ENCODE measurements at places on chromosomes 1 and 21. TPM values are rescaled to one million over a fixed set of nuclear protein-coding genes. Genes with fewer than 3 reads are reported as not detected.

DNA sequence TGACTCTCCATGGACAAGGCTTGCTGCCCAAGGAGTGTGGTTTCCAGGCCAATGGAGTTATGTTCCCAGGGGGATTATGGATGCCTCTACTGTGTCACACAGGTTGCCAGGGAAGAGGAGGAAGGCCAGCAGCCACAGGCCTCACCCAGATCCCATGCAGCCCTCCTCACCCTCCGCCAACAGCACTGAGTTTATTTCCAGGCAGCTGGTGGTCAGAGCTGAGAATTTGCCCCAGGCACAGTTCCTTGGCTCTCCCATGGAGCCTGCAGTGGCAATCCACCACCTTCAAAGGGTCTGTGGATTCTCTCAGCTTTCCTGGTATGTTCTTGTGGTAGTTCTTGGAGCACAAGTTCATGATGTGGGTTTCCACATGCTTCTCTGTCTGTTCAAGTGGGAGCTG lies 79.2 kb downstream of the NTNG1 start:
- DNase-seq, result no peak

Gene SLC9C2
- total RNA-seq, result not detected

Gene ADGRL4
- not detected for total RNA-seq

GRCh38 chr1:109634292-109634691 lies 14.7 kb downstream of the AMPD2 start:
- no peak for DNase-seq

Gene CATSPERE
- total RNA-seq, result 0.68 TPM

DNA sequence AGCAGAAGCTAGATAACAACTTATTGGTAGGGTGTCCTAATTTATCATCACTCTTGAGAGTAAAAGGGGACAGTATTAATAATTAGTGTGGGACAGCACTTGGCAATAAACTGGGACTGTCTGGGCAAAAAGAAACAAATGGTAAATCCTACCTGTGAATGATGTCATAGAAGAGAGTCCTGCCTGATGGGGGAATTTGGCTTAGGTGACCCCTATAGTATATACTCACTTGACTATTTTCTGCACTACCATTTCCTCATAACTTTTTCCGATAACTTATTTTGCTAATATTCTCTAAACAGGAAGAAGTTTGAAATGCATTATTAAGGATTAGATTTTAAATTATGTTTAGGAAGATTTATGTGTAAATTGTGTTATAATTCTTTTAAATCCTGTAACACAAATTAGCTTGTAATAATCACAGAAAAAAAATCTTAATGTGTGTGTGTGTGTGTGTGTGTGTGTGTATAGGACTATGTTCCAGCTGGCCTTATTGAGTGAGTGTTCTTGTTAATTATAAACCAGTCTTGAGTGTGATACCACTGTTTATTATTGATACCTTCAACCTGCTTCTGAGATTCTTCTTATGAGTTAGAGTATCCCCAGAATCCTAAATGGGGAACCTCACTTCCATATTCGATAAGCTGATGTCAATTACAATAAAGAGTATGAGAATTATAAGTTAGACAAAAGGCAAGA lies 144.2 kb upstream of the C1orf105 start:
- DNase-seq, result no peak

- no peak for DNase-seq
These were observed 29.2 kb downstream of the EPHB2 start for GRCh38 chr1:22739648-22740385.

GRCh38 chr1:223074445-223075300 lies 68.4 kb downstream of the TLR5 start:
- no peak for DNase-seq

DNA sequence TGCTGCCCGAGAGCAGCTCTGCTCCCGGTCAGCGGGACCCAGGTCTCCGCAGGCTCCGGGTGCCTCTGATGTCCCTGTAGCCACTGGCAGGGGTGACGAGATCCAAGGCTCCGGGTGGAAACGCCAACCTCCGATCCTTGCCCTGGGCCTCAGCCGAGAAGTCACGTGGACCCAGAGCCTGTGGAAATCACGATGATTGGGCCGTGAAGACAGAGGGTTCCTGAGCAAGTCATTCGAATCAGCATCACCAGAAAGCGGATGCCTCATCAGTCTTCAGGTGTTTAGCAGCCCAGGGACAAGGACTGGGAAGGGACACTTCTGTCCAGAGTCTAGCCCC lies 12.5 kb downstream of the LRRC3 start:
- no peak for DNase-seq

DNA sequence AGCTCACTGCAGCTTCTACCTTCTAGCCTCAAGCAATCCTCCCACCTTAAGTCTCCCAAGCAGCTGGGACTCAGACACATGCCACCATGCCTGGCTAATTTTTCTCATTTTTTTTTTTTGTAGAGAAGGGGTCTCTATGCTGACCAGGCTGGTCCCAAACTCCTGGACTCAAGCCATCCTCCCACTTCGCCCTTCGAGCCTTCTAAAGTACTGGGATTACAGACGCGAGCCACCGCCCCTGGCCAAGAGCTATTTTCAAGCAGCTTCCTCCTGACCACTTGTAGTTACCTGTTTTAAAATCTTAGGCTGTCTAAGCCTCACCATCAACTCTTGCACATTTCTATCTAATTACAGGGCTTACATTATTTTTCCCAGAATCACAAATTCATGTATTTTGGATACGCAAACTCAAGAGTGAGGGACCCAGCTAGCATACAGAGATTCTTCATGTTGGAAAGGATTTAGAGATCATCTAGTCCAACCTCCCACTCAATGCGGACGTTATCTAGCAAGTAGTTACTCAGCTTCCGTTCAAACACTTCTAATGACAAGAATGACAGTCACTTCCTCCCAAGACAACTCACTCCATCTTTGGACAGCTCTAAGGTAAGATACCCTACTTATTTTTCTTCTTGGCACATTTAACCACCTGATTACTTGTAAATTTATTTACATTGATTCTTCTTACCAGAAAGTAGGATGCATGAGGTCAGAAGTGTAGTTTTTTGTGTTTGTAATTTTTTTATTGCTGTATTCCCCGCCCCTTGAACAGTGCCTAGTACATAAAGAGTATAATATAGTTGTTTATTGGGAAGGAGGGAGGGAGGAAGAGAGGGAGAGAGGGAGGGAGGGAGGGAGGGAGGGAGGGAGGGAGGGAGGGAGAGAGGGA lies 65.4 kb downstream of the LUZP1 start:
- DNase-seq, result peak; percentile 7

DNA sequence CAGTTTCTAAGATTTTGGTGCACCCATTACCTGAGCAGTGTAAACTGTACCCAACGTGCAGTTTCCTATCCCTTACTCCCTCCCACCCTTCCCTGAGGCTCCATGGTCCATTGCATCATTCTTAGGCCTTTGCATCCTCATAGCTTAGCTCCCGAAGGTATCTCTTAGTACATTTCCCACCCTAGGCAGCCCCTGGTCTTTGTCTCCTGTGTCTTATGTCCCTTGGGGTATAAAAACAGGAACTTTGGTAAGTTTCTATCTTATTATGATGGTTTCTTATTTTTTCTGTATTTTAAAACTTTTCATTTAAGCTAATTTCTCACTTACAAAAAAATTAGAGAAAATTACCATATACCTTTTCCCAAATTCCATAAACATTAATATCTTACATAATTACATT lies 78.1 kb downstream of the URB2 start:
- DNase-seq, result no peak

DNA sequence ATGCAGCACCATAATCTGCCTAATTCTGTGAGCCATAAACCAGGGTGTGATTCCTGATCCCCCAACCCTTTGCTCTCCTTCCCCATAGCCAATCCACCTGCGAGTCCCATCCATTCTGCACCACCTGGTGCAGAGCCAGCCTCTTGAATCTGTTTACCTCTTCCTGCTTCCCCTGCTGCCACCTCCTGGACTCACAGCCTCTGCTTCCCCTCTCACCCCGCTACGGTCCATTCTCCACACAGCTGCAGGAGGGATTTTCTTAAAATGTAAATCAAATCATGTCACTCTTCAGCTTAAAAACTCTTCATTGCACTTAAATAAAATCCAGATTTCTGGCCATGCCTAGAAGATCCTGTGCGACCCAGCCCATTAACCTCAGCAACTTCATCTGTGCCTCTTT lies 186.7 kb downstream of the FOXD2 start:
- DNase-seq, result no peak

Gene C2CD4D
- total RNA-seq, result 2.0 TPM

DNA sequence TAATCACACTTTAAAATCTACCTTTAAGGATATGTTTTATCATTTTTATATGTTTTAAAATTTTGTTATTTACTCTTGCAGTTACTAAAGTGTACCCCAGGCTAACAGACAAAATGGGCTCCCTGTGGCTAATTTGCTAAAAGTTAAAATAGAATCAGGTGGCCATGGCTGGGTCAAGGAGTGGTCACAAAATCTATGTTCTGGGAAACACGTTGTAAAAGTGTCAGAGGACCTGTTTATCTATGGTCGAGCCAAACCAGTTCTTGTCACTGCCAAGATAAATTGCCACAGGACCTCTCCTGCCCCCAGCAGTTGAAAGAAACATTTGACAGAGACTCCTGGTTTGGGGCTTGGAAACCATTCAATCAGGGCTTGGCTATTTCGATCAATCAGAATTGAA lies 21.2 kb upstream of the TTLL7 start:
- DNase-seq, result no peak

Gene KCNH1
- total RNA-seq, result not detected

DNA sequence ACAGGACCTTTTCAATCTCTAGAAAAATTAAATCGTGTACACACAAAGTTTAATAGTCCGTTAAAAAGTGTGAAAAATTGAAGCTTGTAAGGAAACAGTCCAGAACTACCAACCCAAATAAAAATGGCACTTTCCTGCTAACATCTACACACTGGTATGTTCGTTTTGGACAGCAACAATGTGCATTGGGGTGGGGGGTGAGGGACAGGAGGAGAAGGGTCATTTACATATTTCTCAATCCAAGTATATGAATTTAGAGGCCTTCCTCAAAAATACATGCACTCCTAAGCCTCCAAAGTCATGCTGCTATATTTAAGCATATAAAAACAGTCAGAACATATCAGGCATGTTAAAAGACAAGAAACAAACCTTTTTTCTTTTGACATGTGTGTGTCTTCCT lies 2.5 kb downstream of the PPP1R15B start:
- DNase-seq, result no peak

DNA sequence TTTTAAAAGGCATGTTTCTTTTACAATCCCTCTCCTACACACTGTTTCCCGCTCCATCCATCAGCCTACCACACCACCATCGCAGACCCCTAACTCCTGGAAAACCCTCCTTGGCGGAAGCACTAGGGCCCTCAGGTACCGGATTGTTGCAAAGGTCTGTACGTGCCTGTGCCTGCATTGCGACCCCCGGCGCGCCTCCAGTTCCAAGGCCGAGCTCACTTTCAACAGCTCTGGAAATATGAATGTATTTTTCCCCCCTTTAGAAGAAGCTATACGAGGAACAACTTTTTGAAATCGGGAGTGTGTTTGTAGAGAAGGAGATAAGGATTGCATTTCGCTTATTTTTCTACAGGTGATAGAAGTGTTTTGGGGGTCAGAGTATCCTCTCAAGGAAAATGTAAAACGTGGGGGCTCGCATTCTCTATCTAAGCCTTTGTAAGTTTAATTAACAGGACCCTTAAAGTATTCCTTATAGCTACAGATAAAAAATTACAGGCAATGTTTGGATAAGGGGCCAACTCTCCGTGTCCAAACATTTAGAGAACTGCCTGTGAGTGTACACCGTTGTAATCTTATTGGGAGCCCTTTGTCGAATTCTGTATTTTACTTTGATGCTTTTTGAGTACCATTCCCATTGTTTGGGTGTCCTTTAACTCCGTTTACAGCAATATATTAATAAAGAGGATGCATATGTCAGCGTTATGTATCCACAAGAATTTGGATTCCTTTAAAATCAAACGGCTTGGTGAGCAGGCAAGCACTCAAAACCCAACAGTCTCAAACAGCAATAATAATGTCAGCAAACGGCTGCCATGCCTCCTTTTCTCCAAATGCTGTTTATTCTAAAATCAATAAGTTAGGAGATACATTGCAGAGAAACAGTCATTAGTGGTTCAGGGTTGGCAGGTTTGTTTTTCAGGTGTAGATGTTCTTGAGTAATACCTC lies 5.9 kb downstream of the PRRX1 start:
- DNase-seq, result no peak

Measured in CD8-positive, alpha-beta memory T cell (primary cell).